ENCODE measurements at places on chromosomes 12 and 14. TPM values are rescaled to one million over a fixed set of nuclear protein-coding genes. Genes with fewer than 3 reads are reported as not detected.
A peak's percentile ranks its signal among the peaks of the same experiment; 100 is the strongest.

The KCNC2 gene
- total RNA-seq = not detected

The DPPA3 gene
- not detected for total RNA-seq

GRCh38 chr12:120687578-120688289 is 785 bp downstream of the MLEC start:
- no peak for DNase-seq

DNA sequence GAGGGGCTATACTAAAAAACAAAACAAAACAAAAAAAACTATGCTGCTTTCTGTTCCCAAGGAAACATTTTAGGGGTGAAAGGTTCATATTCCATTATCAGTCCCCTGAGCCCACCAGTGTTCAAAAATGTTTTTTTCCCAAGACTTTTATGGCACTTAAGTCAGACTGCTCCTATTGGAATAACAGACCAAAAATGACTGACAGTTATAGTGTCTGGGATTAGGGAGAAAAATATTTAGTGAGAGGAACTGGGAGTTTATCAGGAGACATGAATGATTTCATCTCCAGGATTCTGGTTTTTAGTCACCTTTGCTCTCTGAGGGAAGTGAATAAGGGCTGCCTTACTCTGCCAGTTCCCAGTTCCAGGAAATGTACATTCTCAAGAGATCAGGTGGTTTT is 68.0 kb downstream of the PDE3A start:
- DNase-seq = no peak

The PAX9 gene
- total RNA-seq = 0.29 TPM

DNA sequence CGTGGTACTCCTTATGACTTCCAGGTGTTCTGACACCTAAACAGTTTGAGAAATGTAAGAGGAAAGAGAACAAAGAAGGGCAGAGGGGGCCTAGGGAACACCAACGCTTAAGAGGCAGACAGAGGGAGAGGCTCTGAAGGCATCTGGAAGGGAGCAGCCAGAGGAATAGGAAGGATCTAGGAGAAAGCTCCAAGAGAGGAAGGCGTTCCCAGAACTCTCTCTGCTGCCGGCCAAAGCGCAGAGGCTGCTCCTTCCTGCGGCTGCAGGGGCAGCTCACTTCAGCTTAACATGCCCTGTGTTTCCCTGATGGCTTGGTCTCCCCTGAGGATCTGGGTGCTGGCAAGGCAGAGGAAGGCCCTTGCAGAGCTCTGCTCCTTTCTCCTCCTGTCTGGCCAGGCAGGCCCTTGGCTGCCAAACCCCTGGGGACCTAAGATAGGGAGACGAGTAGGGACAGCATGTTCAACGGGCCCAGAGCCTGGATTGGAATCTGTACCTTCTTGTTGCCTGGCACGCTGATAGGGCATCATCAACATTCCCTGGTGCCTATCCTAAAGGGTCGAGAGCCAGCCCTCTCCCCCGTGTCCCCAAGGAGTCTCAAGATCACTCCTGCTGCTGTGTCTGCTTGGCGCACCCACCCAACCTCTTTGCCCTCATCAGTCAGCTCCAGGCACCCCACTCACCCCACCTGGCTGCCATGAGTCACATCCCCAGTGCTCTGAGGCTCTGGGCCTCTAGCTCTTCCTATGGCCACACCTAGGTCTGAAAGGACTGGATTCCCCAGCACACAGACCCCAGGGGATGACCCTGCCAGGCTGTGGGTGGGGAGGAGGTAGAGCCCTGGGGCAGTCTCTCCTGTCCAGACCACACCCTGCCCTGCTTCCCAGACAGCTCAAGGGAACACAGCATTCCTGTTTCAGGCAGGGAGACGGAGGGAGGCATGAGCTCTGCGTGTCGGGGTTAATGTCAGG is 45.6 kb downstream of the LTBP2 start:
- DNase-seq = no peak

- no peak for DNase-seq
Observed at GRCh38 chr12:122350141-122350848, 72.2 kb downstream of the CLIP1 start.

GRCh38 chr14:34374998-34375740 is 86.9 kb downstream of the SPTSSA start:
- DNase-seq = no peak

GRCh38 chr12:130641533-130642184 is 74.4 kb downstream of the RIMBP2 start:
- no peak for DNase-seq

GRCh38 chr14:64768401-64769095 is 64.3 kb downstream of the PLEKHG3 start:
- DNase-seq = no peak

DNA sequence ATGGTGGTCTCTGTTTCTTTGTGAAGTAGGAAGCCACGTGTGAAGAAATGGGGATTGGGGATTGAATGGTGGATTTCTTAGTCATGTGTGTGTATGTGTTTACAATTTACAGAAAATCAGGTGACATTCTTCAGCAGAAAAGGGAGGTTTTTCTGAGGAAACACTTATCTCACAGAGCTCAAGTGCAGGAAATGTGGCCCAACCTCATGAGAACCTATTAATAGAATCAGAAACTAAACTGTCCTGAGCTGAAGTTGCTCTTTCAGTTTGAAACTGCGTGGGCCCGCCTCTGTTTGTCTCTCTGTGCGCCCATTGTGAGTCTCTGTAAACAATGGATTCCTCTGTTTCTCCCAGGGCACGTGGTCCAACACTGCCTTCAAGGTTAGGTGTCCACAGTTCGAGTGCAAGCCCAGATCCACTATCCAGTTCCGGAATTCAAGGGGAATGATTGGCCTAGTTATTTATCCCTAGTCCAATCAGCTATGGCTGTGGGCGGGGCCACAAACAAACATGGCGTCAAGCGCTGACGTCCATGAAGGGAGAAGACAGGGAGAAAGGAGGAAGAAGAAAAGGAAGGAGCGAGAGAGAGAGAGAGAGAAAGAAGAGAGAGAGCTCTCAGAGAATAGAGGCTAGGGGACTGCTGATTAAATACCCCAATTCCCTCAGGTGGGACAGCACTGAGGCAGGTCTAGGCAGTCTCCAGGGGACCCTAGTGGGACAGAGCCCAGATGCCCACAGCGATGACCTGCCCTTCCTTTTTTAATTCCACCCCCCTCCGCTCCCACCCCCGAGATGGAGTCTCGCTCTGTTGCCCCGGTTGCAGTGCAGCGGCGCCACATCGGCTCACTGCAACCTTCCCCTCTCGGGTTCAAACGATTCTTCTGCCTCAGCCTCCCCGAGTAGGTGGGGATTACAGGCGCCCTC is 31.4 kb upstream of the C12orf76 start:
- no peak for DNase-seq

- no peak for DNase-seq
Observed at GRCh38 chr12:122937622-122938091, 28.6 kb downstream of the ABCB9 start.

The CEBPE gene
- total RNA-seq = not detected

The LHX5 gene
- not detected for total RNA-seq

DNA sequence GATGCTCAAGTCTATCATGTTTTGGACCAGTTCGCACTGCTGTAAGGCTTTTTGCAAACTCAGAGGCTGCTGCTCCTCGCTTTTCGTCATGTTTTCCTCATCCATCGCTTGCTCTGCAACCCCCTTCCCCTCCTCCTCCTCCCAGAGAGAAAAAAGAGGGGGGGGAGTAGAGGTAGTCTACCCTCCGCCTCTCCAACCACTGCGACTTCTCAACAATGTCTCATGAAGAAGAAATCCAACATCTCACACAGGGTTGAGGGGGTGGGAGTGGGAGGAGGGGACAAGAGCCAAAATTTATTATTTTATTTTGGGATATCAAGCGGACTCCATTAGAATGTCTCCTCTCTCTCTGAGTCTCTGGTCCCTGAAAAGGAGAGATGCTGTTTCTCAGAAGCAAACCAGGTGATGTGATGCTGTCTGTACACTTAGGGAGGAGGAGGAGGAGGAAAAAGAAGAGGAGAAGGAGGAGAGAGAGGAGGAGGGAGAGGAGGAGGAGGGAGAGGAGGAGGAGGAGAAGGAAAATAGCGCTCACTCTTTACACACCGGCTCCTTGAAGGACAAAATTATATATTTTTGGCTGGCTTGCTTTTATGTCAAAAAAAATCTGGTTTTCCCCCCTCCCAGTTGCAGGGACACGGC is 520 bp downstream of the KSR2 start:
- no peak for DNase-seq

- DNase-seq = no peak
Observed at GRCh38 chr12:104212516-104212915, 3.1 kb upstream of the TXNRD1 start.

The GLTP gene
- total RNA-seq = 29.6 TPM

DNA sequence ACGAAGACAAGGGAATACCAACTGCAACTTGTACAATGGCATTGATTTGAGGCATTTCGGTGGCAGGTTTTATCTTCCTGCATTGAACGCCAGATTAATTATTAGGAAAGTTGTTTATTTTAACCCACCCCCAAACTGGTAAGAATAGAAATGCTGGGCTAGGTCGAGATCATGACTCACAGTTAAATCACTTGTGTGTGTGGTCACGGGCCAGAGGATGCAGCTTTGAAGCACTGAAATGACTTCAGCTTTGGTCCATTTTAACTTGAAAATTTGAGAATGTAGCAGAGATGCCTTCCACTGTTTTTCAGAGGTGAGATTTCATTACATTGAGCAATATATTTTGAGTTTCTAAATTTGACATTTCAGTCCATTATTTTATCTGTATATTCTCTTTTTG is 23.6 kb upstream of the KCNH3 start:
- DNase-seq = no peak

The HVCN1 gene
- 18.1 TPM for total RNA-seq

DNA sequence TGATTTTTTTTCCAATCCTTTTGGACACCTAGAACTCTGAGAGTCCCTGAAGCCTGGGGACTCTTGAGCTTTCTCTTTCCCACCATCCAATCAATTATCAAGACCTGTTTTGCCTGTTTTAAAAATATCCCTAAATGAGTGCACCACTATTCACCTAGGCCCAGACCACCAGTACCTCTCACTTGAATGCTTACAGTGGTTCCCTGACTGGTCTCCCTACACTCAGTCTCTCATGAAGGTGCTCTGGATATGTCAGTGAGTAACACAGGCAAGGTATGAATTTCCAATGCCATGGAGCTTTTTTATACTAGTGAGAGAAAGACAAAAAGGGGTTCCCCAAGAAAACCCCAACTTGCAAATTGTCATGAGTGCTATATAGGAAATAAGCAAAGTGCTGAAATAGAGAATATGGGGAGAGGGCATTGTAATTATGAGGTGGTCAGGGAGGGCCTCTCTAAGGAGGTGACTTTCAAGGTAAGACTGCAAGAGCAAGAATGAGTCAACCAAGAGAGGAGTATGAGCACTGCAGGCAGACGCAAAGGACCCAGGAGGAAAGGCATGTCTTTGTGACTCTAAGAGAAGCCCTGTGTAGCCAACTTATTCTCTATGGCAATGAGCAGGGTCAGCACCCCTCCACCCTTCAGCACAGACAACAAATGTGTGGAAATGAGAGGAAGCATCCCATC is 85.3 kb upstream of the MBIP start:
- DNase-seq = no peak

- no peak for DNase-seq
Observed at GRCh38 chr12:123879691-123880090, 92.9 kb downstream of the CCDC92 start.

- no peak for DNase-seq
Observed at GRCh38 chr12:34295366-34296142, 273.3 kb downstream of the ALG10 start.

GRCh38 chr12:121112496-121112895 is 20.2 kb upstream of the P2RX7 start:
- DNase-seq = no peak

GRCh38 chr14:79639613-79640012 is 571.7 kb downstream of the DIO2 start:
- no peak for DNase-seq

GRCh38 chr12:68631227-68631626 is 20.5 kb downstream of the RAP1B start:
- no peak for DNase-seq

The SLC7A7 gene
- total RNA-seq = 2.8 TPM

DNA sequence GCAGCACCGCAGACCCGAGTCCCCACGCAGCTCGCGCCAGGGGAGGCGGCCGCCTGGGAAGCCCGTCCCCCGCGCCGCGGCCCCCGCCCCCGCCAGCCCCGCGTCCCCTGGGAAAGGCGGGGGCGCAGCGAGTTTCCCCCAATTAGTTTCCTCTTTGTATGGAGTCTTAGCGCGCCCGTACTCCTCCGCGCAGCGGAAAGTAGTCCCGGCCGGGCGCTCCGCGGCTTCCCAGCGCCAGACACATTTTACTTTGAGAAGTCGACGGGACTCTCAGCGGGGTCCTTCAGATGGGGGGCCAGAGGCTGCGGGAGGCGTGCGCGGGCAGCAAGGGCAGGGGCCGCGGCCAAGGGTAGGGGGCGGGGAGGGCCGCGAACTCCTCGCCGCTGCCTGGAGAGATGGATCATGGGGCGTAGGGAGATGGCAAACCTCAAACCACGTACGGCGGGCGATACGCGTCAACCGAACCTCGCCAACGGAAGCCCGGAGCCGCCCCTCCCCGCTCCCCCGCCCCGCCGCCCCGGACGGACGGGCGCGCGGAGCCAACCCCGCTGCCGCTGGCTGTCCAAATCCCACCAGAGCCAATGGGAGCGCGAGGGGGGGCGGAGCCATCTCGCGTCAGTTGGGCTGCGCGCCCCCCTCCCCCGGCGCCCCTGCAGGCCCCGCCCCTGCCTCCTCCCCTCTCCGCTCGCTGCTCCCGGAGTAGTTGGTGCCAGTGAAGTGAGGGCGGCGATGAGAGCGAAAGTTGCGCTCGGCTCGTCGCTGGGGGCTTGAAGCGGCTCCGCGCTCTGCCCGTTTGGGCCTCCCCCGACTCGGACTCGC is at the start of gene RCOR1:
Gene RCOR1 (plus strand): TSS at position 706 of the 819 bp plus-strand sequence. CDS start 238 bp downstream, outside the sequence.
- peak; percentile 98 for DNase-seq

GRCh38 chr14:20516921-20517320 is 11.6 kb downstream of the RNASE10 start:
- DNase-seq = no peak

The OTOGL gene
- 0.88 TPM for total RNA-seq

The WNT1 gene
- not detected for total RNA-seq

The ITGB7 gene
- total RNA-seq = 2.4 TPM

- no peak for DNase-seq
Observed at GRCh38 chr12:54230555-54230954, 41.8 kb upstream of the SMUG1 start.

The SLCO1B1 gene
- total RNA-seq = 0.35 TPM

GRCh38 chr12:110885152-110885840 is 35.1 kb downstream of the MYL2 start:
- no peak for DNase-seq
